ENCODE measurements at places on chromosomes 5 and 9. TPM values are rescaled to one million over a fixed set of nuclear protein-coding genes. Genes with fewer than 3 reads are reported as not detected.

DNM1 gene
- polyA plus RNA-seq: 59.5 TPM

SHROOM1 gene
- 8.1 TPM for polyA plus RNA-seq

GRCh38 chr5:31825518-31826068 is 186.7 kb downstream of the PDZD2 start:
- peak; percentile 55 for DNase-seq

GRCh38 chr5:103598997-103599566 is 36.5 kb upstream of the NUDT12 start:
- DNase-seq: no peak

DNA sequence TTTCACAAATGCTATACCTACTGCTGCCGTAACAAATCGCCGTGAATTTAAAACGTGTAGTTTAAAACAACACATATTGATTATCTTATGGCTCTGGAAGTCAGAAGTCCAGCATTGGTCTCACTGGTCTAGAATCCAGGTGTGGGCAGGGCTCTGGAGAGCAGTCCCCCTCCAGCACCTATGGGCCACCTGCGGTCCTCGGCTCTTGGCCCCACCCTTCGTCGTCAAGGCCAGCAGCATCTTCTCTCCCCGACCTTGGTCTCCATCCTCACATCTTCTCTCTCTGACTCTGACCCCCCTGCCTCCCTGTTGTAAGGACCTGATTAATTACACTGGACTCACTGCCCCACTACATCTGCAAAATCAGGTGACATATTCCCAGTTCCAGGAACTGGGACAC is 106.4 kb upstream of the COL5A1 start:
- DNase-seq: no peak

DNA sequence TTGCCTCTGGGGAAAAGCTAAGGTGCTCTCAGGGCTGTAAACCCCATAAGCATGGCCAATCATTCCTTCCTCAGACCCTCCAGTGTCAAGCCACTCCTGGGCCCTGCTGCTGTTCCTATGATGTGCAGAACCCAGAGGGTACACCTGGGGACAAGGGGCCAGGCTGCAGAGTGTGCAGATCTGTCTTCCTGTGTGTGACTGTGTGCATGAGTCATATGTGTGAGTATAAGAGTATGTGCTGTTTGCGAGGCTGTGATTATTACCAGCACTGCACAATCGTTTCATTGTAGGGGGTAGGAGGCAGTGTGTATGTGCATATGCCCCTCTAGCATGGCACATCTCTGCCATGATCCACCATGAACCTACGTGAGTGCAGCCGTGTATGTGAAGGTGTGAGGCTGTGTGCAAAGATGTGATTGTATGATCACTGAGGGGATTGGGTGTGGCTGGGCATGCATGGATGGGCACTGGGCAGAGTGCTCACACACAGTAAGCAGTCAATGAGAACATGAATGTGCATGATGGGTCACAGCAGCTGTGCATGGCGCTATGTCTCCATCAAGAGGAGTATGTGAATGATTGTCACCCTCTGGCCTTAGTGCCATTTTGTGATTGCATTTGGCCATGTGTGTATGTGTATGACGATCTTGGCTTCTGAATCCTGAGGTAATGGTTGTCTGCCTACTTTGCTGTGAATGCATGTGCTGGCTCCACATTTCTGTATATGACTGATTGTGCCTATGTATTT is 2.4 kb upstream of the OR1K1 start:
- DNase-seq: no peak

DNA sequence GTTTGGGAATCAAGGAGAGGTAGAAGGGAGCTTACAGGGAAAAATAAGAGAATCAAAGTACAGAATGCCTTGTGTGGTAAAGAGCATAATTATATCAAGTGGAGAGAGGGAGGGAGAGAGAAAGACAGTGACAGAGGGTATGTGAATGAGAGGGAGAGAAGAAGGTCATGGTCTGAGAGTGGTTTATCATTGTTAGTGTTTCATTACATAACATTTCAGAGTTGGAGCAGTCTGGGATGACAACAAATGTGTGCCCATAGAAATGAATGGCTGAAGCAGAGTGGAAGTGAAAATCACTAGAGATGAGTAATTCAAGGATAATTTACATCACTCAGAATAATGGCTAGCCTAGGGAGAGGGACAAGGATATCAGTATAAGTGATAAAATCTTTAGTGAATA is 799.2 kb downstream of the TLE1 start:
- DNase-seq: no peak

DNA sequence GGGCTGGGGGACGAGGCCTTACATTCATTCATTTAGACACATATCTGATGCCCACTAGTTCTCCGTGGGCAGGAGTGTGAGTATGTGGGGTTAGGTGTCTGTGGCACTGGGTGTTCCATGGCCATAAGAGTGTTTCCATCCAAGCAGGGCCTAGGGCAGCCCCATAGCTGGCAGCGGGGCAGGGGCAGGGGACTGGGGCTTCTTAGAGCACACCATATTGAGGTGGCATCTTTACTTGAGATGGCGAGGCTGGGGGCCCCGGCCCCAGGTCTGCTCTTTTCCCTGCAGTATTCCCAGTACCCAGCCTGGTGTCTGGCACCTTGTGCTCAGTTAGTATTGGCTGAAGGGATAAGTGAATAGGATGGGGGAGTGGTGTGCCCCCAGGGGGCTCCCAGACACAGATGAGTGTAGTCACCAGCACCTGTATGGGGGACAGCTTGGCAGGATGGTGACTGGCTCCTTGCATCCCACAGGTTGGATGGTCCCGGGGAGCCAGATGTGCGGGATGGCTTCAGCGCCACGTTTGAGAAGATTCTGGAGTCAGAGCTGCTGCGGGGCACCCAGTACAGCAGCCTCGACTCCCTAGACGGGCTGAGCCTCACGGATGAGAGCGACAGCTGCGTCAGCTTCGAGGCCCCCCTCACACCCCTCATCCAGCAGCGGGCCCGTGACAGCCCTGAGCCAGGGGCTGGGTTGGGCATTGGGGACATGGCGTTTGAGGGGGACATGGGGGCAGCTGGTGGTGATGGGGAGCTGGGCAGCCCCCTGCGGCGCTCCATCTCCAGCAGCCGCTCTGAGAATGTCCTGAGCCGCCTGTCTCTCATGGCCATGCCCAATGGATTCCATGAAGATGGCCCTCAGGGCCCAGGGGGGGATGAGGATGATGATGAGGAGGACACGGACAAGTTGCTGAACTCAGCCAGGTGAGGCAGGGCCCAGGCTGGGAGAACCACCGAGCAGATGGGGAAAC is 17.5 kb downstream of the PSD2 start:
- DNase-seq: no peak

DNA sequence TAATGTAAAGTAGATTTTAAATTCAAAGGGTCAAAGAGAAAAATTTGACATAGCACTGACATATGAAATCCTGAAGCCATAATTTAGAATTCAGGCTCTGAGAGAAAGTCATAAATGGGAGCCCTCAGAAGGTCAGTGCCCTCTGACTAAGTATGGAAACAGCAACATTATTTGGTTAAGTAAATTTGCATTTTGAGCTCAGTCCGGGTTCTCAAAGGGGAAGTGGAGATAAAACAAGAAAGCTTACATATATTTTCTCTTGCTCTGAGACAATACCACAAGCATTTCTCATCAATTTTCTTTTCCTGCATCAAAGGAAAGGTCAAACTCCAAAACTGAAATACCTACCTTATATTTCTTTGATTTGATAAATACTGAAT is 348.0 kb downstream of the SEMA5A start:
- no peak for DNase-seq

DNA sequence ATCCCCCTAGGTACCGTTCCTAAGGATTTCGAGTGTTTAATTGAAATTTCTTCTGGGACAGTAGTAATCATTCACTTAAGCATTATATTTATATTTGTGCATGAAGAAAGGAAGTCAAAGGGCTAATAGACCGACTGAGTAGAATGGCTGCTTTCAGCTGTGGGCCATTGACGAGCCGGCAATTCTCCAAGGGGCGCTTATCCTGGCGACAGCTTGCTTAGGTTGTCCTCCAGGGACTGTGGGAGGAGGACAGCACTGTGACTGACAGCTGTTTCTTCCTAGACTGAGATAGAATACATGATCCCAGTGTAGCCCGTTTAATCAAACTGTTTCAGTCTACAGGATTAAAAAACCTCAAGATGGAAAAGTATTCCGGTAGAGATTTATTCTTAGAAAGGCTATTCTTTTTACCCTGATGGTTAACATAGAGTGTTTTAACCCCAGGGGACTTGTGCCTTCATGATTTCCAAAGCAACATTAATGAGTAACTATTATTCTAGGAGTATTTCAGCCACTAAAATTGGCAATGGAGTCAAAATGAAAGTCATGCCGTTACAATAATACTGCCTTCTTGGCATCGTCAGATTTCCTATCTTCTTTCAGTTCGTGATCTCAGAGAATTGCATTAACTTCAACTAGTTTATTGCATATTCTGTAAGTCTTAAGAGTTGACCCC is 943.1 kb upstream of the WWC1 start:
- DNase-seq: no peak

DNA sequence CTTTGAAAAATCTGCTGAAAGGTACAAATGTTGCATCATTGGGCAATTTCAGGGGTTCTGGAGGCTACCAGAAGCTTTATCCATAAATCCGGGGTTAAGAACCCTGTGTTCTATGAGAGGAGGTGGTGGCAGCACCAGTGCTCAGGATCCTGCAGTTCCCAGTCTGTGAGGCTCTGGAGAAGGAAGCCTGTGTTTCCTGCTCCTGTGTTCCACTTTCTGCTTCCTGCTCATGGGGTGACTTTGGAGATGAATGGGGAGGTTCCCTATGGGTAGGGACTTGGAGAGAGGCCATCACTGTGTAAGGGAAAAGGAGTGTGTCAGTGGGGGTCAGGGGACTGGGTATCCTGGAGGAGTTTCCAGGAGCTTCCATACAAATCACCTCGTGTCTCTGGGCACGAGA is 2.3 kb downstream of the CDX1 start:
- no peak for DNase-seq

GRCh38 chr9:22395687-22396141 is 50.9 kb upstream of the DMRTA1 start:
- no peak for DNase-seq
